ENCODE measurements at places on chromosomes 2 and 18.

DNA sequence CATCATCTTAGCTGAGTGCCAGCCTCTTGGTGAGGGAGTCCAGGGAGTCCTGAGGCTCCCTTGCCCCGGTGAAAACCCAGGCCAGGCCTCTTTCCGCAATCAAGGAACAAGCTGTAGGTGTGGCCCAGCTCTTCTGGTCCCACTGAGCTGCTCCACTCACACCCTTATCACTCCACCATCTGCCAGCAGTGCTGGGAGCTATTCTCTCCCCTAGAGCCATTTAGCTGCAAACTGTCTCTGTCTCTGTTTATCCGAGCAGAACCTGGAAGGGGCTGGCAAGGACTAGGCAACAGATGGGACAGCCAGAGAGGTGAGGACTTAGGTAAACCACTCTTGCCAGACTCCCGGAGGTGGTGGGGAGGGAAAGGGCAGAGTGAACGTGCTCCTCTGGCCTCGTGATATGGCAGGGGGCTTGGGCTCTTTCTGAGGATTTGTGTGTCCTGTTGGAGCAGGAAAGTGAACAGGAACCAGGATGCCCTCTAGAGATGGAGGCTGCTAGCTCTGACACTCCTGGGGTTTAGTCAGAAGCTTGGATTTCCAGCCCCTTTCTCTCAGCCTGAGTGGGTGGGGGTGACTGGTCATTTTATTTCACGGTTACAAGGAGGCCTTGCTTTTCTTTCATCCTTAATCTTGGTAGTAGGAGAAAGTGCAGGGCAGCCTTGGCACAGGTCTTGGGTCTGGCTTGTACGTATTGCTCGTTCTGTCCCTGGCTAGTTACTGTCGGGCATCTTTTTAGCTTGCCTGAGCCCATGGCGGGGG lies 19.6 kb downstream of the B3GNT2 start:
- DNase-seq, result no peak

- no peak for DNase-seq
These were observed 90.6 kb downstream of the SGPP2 start for GRCh38 chr2:222514901-222515300.

- no peak for DNase-seq
These were observed 26.4 kb upstream of the GALR1 start for GRCh38 chr18:77223221-77223639.

- DNase-seq, result no peak
These were observed 38.1 kb downstream of the ZNF236 start for GRCh38 chr18:76860411-76860810.

DNA sequence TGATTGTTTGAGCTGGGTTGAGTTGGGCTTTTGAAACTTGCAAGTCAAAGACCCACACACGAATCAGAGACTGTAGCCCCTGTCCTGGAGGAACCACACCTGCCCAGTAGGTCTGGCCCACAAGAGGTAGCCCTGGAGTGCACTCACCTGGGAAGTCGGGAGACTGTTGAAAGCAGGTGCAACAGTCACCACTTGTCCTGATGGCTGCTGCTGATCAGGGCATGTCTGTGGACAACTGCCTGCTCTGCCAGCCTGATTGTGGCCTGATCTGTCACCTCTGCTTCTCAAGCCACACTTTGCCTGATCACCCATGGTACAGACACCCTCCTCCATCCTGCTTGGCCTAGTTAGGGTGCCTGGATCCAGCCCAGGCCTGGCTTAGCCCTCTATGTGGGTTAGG lies 105.0 kb upstream of the HAAO start:
- no peak for DNase-seq

DNA sequence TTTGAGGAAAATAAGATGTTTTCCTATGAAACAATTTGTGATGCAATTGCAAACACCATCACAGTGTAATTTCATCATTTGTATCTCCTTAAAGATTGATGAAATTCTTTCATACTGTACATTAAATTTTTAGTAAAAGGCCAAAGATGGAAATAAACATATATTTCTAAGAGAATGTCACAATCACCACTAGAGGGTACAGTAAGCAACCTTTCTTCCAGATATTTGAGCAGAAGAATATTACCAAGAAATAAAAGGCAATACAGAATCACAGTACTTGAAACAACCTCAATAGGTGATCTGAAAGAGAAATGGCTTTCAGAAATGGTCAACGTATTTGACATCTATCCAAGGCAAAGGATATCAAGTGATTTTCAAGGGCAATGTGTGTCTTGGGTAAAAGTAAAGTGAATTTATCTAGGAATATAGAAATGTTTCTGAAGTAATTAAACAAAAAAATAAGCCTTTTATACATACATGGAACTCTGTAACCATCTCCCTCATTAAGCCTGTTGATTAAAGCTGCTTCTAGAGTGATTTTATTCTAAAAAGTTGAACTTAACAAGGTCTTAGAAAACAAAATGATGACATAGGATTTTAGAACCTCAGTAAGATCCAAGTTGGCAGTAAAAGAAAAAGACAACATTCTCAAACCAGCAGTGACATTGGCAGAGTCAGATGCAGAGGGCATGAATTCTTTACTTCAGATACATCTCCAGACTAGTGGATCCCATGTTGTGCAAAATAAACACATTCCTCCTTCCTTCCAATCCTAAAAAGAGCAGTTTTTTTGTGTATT lies 90.3 kb upstream of the SESTD1 start:
- peak; percentile 23 for DNase-seq

- no peak for DNase-seq
These were observed 33.0 kb downstream of the UPP2 start for GRCh38 chr2:158134655-158135054.

GRCh38 chr18:14912967-14913366 lies 165.0 kb downstream of the ANKRD30B start:
- DNase-seq, result no peak

GRCh38 chr2:229346816-229347540 lies 75.9 kb upstream of the PID1 start:
- peak; percentile 11 for DNase-seq

- peak; percentile 82 for DNase-seq
These were observed 75.3 kb upstream of the RIOK3 start for GRCh38 chr18:23377669-23378301.

GRCh38 chr2:86039178-86039962 lies 66.3 kb downstream of the POLR1A start:
- DNase-seq, result no peak

GRCh38 chr2:174959787-174960186 lies 45.4 kb downstream of the CHN1 start:
- DNase-seq, result peak; percentile 13

- DNase-seq, result no peak
These were observed 114.2 kb downstream of the DDX1 start for GRCh38 chr2:15705839-15706386.

DNA sequence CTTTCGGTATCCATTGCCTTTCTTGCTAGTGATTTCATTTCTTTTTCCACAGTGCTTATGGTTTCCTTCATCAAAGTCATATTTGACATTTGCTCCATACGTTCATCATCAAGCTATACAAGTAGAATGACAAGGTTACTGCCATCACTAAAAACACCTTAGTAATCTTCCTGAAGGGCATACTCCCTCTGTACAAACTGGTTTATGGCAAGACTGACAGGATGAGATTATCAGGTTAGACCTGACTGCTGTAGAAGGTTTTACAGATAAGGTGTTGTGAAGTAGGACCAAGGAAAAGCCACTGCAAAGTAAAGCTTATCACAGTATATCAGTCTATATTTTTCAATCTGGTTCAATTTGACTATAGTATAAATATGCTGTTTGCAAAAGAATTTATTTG lies 37.5 kb upstream of the C2orf15 start:
- no peak for DNase-seq

DNA sequence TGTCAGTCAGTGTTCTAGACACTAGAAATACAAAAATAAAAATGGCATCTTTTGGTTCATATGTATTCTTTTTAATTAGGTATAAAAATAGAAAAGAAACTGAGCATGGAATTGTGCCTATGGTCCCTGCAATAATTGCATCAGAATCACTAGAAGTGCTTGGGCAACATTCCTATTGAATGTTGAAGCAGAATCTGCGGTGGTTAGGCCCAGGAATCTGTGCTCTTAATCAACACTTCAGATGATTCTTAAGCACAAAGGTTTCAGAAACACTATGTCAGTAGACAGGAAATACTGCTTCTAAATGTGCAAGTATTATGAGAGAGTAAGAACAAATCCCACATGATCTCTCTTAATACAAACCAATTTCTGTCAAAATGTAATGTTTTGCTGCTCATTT lies 20.3 kb upstream of the RBBP8 start:
- DNase-seq, result peak; percentile 60

- no peak for DNase-seq
These were observed 773 bp downstream of the CMPK2 start for GRCh38 chr2:6864923-6865345.

DNA sequence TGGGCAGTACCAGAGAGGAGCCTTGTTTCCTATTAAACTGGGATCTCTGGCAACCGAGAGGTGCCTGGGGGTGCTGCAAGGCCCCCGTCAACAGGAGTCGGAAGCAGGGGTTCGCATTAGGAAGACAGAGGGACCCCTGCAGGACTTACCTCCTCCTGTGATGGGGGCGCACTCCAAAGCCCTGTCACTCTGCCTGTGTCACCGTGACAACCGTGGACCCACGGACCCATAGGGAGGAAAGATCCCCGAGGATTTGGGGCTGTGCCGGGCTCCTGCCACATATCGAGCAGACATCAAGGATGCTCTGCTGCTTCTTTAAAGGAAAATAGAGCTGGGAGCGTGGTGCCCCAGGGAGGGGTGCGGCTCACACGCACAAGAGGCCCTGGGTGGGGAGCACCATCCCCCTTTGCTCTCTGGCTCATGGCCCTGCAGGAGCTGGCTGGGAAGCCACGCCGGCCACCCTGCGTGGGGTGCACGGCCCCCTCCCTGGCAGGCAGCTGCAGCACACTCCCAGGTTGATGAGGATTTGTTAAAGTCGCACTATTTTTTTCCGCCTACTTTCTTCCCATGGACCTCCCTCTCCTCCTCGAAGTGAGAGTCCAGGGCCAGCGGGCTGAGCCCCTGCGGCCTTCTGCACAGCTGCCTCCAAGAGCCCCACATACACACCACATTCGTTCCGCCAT lies 167.5 kb downstream of the TWIST2 start:
- DNase-seq, result no peak

DNA sequence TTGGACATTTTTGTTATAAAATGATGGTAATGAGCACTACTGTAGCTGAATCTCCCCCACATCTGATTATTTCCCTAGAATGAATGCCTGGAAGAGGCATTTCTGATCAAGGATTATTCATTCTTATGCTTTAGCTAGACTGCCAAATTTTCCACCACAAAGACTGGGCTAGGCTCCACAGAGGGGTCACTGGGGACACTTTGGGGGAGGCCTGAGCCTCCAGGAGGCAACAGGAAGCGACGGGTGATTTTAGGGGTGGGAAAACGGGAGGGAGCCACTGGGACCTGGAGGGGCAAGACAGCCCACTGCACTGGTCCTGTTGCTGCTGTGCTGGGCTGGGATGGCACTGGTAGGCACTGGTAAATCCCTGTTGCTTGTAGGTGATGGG lies 2.4 kb upstream of the ASB1 start:
- DNase-seq, result peak; percentile 68

- DNase-seq, result peak; percentile 55
These were observed 6.8 kb downstream of the THUMPD2 start for GRCh38 chr2:39772086-39772811.

- no peak for DNase-seq
These were observed 475.4 kb downstream of the PARD3B start for GRCh38 chr2:205020673-205021072.
